Stomach (tissue), 19 donors: ENCODE measurements at places on chromosomes 2 and 18. TPM values are rescaled to one million over a fixed set of nuclear protein-coding genes. Genes with fewer than 3 reads are reported as not detected.

- H3K27me3 ChIP-seq, result no peaks in the 10 kb centered on the region
- no peak overlapping the region for H3K4me3 ChIP-seq
- no peak for DNase-seq
- H3K27ac ChIP-seq, result no peak overlapping the region
- no peaks in the 10 kb centered on the region for H3K4me1 ChIP-seq
These were observed 39.1 kb upstream of the ALPP start for GRCh38 chr2:232339121-232340081.

DNA sequence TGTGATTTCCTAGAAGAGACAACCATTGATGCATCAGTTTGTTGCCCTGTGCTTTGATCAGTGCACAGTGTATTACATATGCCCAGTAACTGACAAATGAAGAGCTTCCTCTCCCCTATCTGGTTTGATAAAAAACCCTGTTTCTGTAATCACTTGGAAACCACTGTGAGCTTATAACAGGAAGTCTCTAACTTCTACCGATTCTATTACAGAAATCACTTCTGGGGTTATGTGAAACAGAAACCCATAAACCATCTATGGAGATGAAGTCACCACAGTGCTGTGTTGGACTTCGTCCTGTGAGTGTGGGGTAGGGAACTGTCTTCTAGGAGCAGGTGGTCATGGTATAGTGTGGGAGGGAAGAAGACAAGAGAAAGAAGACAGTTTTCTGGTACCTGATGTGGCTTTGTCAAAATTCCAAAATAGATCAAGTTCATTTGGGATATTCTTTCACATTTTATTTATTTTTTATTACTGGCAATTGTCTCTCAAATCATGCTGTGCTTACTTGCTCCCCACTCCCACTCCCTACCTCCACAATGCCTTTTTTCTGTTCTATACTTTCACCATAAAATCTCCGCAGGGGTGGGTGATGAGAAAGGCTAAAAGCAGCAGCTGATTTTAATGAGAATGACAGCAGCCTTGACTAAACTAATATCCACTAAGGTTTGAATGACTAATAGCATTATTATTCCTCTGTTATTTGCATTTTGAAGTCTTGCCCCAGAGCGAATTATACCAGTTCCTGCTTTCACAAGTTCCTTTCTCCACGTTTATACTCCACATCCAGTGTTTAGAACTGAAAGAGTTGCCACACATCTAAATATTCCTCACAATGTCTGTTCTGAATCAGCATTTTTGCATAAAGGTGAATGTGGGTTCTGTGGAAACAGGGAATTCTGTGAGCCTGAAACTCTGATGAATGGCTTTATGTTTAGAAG, 41.7 kb upstream of the RND3 start:
- H3K27me3 ChIP-seq, result no peaks in the 10 kb centered on the region
- no peaks in the 10 kb centered on the region for H3K36me3 ChIP-seq
- H3K4me1 ChIP-seq, result peaks cover 4% of the 10 kb centered on the region
- no peak overlapping the region for H3K27ac ChIP-seq

- H3K27me3 ChIP-seq, result no peaks in the 10 kb centered on the region
- DNase-seq, result peak; percentile 96
- H3K4me1 ChIP-seq, result peaks cover 39% of the 10 kb centered on the region
- peak within 1 kb of the TSS; percentile 84 for H3K27ac ChIP-seq
These were observed at the start of gene CAD for GRCh38 chr2:27217173-27218121. TSS of gene CAD (plus strand) at chr2:27217369. CDS start at chr2:27217552, 183 bp downstream.

DNA sequence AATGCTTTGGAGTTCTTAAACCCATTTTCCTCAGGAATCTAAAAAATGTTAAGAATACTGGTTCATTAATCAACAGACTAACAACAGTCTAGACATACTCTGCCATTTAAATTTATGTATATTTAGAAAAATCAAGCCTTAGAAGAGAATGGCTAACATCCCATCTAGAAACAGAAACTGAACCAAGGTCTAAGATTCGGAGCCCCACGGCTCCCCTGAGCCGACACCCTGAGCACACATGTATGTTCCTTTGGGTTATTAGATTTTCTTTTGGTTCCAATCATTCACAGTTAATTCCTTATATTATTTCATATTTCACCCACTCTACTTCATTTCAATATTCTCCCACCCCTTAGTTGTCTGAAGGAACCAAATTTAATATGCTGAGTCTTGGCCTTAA, 94.8 kb upstream of the HNRNPA3 start:
- H3K36me3 ChIP-seq, result no peaks in the 10 kb centered on the region
- no peaks in the 10 kb centered on the region for H3K27me3 ChIP-seq
- no peak overlapping the region for H3K27ac ChIP-seq
- H3K4me3 ChIP-seq, result no peak overlapping the region

PRKAG3 gene
- total RNA-seq, result not detected

GRCh38 chr18:65610939-65611338, 139.9 kb upstream of the CDH7 start:
- DNase-seq, result no peak
- no peaks in the 10 kb centered on the region for H3K4me1 ChIP-seq
- H3K27ac ChIP-seq, result no peak overlapping the region
- no peaks in the 10 kb centered on the region for H3K27me3 ChIP-seq
- no peaks in the 10 kb centered on the region for H3K36me3 ChIP-seq

GRCh38 chr2:153433403-153433802, 45.2 kb downstream of the RPRM start:
- H3K4me1 ChIP-seq, result no peaks in the 10 kb centered on the region
- H3K36me3 ChIP-seq, result no peaks in the 10 kb centered on the region
- no peak overlapping the region for H3K4me3 ChIP-seq
- H3K27me3 ChIP-seq, result no peaks in the 10 kb centered on the region
- no peak overlapping the region for H3K27ac ChIP-seq

DNA sequence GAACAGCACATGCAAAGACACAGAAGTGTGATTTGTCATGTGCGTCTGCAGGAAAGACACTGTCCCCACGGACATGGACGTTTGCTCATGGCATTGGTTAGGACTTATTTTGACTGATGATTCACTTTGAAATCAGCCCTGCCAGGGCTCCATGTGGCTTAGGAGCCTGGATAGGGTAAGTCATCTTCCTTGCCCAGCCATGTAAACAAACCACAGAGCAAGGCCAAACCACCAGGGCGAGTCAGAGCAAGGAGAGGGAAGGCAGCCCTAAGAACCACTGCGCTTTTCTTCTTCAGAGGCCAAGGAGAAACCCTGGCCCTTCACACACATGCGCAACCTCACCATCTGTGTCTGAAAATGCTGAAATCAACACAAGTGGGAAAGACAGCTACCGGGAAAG, 88.8 kb downstream of the GFPT1 start:
- DNase-seq, result no peak
- no peak overlapping the region for H3K4me3 ChIP-seq
- no peaks in the 10 kb centered on the region for H3K36me3 ChIP-seq
- H3K27me3 ChIP-seq, result no peaks in the 10 kb centered on the region
- no peak overlapping the region for H3K27ac ChIP-seq

GAD1 gene
- not detected for total RNA-seq

TEKT4 gene
- total RNA-seq, result not detected

- H3K36me3 ChIP-seq, result no peaks in the 10 kb centered on the region
- H3K27ac ChIP-seq, result peak overlapping the region; percentile 94
- H3K4me1 ChIP-seq, result peaks cover 49% of the 10 kb centered on the region
- DNase-seq, result no peak
These were observed 64.4 kb downstream of the IL1R2 start for GRCh38 chr2:102056079-102056581.

DNA sequence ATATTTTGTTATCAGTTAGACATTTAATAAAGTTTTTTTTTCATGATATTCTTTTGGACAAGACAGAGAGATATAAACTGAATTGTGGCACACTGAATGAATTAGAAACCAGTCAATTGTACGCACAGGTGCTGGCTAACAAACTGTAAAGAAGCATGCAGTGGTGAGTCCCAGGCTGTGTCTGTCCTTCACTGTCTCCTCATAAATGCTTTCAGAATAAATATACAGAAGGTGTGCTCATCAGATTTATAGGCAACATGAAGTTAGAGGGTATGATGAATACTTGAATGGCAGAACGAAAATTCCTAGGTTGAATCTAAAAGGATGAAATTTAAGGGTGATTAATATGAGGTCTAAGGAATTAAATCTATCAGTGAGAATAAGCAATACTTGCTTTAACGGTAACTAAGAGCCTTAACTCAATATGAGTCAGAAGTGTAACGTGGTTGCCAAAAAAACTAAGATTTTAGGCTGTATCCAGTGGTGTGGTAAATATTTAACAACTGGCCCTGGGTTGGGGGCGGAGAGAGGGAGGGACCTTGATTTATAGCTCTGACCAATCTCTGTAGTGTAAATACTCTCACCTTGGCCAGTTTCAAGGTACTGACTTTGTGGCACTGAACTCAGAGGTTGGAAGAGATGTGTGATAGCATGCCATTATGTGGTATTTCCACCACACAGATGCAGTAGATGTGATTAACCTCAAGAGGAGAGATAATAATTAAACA, 41.9 kb upstream of the AAK1 start:
- H3K4me1 ChIP-seq, result peaks cover 55% of the 10 kb centered on the region
- no peak overlapping the region for H3K4me3 ChIP-seq
- DNase-seq, result peak; percentile 85
- H3K27me3 ChIP-seq, result no peaks in the 10 kb centered on the region

GRCh38 chr2:166901336-166901735, 13.1 kb downstream of the XIRP2 start:
- no peaks in the 10 kb centered on the region for H3K36me3 ChIP-seq
- H3K27ac ChIP-seq, result no peak overlapping the region
- peak; percentile 5 for DNase-seq
- no peaks in the 10 kb centered on the region for H3K4me1 ChIP-seq
- H3K27me3 ChIP-seq, result no peaks in the 10 kb centered on the region

GRCh38 chr2:86229221-86229620, 30.0 kb downstream of the MRPL35 start:
- H3K4me3 ChIP-seq, result no peak overlapping the region
- DNase-seq, result no peak
- no peaks in the 10 kb centered on the region for H3K4me1 ChIP-seq
- no peak overlapping the region for H3K27ac ChIP-seq
- H3K27me3 ChIP-seq, result no peaks in the 10 kb centered on the region

DNA sequence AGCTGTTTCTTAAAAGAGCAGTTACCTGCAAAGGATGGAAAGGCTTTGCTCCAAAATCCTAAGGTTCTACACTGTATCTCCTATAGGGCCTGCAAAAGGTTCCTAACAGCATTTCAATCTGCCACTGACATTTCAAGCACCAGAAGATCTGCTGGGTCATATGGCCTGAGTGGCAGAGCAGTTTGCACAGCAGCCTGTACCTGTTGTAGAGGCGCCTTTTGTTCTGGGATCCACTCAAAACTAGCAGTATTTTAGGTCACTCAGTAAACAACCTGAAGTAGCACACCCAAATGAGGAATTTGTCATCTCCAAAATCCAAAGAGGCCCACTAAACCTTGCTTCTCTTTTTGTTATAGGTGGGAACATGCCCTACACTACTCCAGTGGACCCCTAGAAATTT, 6.2 kb downstream of the FAM210A start:
- H3K27ac ChIP-seq, result no peak overlapping the region
- H3K36me3 ChIP-seq, result no peaks in the 10 kb centered on the region
- H3K4me1 ChIP-seq, result peaks cover 6% of the 10 kb centered on the region
- DNase-seq, result no peak

DLX2 gene
- not detected for total RNA-seq

ELOA2 gene
- not detected for total RNA-seq
